ENCODE measurements at places on chromosomes 2 and 18. TPM values are rescaled to one million over a fixed set of nuclear protein-coding genes. Genes with fewer than 3 reads are reported as not detected.
A peak's percentile ranks its signal among the peaks of the same experiment; 100 is the strongest.

The SULT1C4 gene
- total RNA-seq = 1.1 TPM

- DNase-seq = no peak
Measured at GRCh38 chr2:29520001-29520400, 401.4 kb downstream of the ALK start.

- DNase-seq = no peak
Measured at GRCh38 chr18:12304351-12305210, 3.5 kb upstream of the TUBB6 start.

GRCh38 chr2:59776726-59777008, 776.8 kb downstream of the BCL11A start:
- no peak for DNase-seq

DNA sequence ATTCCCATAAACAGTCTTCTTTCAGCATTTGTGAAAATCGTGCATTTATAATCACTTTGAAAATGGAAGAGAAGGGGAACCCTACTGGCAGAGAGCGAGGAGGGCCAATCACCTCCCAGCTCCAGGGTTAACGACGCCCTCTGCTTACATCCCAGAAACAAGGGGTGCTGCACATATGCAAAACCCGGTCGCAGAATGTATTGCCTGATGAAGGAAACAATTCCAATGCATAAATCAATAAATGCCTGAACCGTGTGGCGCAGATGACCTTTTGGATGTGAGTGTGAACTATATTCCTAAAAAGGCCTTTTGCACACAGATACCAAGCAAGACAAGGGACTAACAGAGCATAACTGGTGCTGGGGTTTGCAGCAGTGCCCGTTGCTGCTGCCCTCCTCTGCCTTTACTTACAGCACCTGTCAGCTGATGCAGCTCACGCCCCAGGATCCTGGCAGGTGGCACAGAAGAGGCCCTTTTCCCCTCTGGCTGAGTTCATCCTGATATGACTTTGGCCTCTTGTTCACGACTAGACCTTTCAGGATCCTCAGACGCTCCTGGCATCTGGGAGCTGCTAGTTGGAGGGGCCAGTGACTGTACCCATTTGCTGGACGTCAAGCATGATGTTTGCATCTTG, 67.8 kb downstream of the MYT1L start:
- no peak for DNase-seq

DNA sequence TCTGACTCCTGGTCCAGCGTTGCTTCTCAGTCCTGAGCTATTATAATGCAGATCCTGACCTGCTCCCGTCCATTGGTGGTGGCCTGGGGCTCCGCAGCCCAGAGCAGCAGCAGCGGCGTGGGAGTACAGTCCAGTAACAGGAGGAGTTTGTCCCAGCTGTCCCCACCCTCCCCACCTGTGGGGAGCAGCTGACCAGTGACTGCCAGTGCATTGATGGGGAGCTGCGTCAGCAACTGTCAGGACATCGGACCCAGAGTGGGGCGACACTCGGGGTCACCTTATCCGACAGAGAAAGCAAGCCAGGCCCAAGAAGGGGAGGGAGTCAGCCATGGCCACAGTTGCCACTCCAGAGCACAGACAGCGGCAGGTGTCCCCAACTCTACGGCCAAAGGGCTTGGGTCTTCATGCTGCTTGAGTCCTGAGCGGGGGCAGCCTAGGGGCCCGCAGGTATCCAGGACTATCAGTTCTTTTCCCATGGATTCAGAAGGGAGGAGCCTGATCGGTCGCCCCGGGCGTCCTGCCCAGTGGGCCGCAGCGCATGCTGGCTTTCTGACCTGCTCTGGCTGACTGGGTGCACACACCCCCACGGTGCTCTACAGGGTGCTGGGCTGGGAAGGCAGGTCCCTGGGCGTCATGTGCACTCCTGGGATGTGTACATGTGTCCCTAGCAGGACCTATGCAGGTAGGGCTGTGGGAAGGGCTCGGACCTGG, 29.7 kb downstream of the DNMT3A start:
- DNase-seq = no peak

- DNase-seq = no peak
Measured at GRCh38 chr2:174138161-174138560, 110.2 kb downstream of the OLA1 start.

- DNase-seq = no peak
Measured at GRCh38 chr2:179440642-179441251, 176.1 kb upstream of the SESTD1 start.

GRCh38 chr18:35662293-35663062, 80.9 kb downstream of the GALNT1 start:
- DNase-seq = no peak

DNA sequence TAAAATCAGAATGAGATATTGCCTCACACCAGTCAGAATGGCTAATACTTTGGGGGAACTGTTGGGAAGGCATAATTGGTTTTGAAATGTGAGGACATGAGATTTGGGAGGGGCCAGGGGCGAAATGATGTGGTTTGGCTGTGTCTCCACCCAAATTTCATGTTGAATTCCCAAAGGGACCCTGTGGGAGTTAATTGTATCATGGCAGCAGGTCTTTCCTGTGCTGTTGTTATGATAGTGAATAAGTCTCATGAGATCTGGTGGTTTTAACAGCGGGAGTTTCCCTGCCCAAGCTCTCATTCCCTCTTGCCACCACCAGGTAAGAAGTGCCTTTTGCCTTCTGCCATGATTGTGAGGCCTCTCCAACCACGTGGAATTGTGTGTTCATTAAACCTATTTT, 59.6 kb downstream of the CSRNP3 start:
- no peak for DNase-seq

DNA sequence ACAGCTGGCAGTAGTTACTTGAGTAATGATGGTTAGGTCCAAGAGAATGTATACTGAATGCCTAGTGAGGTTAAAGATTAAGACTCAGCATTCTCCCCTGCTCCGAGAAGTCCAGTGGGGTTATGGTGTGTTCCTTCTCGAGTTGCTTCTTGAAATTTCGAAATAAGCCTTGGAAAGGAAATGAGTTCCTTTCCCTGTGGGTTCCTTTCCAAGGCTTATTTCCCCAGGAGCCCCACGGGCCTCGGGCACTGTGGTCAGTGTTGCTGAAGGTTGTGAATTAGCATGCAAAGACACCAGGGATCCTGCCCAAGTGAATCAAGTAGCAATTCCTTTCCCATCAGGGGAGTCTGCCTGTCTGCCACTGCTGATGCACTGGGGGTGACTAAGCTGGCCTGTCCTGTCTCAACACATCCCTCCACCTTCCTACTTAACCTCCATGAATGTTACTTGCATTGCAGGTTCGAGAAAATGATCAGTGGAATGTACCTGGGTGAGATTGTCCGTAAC, 53.6 kb downstream of the HK2 start:
- DNase-seq = peak; percentile 52

The LGALSL gene
- 222 TPM for total RNA-seq

The EGR4 gene
- total RNA-seq = not detected

The SLC16A14 gene
- 7.2 TPM for total RNA-seq

The MLPH gene
- 37.9 TPM for total RNA-seq

The ADAM23 gene
- 0.12 TPM for total RNA-seq

The CIB4 gene
- not detected for total RNA-seq

- DNase-seq = no peak
Measured at GRCh38 chr2:214591366-214591765, 180.5 kb downstream of the VWC2L start.

The CXCR1 gene
- total RNA-seq = 0.15 TPM

GRCh38 chr2:238099714-238100048, 459 bp upstream of the ESPNL start:
- peak; percentile 81 for DNase-seq

DNA sequence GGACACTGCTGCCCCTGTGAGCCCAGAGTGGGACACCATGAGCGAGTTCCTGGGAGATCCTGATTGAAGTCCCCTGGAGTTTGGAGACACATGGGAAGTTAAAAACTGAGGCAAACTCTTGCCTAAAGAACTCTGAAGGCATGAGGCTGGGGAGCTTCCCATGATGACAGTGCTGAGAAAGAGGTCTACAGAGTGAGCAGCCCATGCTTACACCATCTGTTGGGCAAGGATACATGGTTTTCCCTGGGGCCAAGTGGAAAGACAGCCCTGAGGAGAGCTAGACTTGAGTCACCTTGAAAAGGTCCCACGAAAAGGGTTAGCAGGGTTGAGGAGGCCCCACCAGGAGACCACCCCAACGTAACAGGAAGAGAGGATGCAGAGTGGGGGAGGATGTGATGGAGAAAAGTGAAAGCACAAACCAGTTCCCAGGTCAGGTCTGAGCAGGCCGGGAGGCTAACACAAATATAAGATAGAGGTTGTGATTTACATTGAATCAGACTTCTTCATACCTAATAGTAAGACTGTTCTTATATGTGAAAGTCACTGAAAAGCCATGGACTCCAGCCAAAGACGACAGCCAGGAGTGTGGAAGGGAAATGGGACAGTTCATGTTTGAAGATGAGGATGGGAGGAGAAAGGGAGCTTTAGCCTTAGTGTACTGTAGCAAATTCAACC, 13.5 kb upstream of the FEZ2 start:
- DNase-seq = no peak

The PXDN gene
- 6.2 TPM for total RNA-seq

DNA sequence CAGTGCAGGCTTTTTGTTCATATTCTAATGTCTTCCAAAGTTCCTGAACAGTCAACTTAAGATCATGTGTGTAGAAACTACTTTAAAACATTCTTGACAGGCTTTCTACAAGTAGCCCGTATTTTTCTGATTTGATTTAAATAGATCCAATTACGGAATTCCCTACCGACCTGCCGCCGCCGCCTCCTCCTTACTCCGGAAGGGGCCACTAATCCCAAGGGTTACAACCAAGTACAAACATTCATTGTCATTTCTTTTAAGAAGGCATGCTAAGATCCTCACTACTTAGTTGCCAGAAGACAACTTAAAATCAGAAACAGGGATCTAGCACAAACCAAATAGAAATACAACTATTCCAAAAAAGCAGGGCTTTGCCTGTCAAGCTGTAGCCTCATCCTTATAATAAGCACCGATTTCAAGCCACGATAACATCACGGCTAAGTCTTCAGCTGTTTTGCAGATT, 784 bp downstream of the WDR33 start:
- no peak for DNase-seq

The LYG2 gene
- not detected for total RNA-seq

DNA sequence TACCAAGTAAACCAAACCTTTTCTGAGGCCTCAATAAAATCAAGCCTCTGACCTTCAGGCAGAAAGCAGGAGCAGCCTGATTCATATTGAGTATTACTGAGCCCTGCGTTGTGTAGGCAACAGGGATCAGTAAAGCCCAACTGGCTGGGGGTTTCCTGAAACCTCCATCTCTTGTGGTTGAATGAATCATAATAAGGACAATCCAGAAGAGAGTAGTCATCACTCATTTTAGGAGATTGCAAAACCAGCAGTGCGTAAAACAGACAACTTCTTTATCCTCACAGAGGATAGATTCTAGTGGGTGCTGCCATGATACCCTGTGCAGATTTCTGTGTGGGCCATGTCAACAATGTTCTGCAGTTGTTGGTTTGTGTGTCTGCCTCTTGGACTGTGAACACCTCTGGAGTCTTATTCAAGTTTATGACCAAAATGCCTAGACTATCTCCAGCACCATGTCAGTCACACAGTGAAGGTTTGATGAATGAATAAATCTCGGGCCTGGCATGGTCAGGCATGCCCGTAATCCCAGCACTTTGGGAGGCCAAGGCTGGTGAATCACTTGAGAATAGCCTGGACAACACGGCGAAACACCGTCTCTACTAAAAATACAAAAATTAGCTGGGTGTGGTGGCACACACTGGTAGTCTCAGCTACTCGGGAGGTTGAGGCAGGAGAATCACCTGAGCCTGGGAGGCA, 51.8 kb upstream of the RAB27B start:
- no peak for DNase-seq

The GPAT2 gene
- 1.2 TPM for total RNA-seq

DNA sequence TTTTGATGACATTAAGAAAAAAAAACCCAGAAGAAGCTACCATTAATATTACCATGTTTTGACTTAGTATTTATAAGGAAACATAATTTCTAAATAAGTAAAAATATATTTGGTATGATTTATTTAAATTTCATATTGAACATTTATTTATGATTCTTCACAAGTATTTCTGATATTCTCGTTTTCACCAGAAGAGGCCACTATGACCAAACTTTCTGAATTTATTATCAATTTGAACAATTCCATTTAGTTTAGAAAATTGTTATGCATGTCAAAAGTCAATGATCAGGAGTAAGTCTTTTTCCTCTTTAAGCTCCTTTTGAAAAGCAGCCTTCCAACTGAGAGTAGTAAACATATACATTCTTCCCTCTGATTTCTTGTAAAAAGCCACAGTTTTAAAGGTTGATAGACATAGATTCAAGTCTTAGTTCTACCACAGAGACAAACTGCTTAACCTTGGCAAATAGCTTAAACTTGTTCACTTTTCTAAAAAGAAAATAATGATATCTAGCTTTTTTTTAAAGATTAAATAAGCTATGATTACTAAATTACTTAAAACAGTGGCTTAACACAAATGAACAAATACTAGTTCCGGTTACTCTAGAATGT, 329.9 kb downstream of the TRIB2 start:
- DNase-seq = no peak

DNA sequence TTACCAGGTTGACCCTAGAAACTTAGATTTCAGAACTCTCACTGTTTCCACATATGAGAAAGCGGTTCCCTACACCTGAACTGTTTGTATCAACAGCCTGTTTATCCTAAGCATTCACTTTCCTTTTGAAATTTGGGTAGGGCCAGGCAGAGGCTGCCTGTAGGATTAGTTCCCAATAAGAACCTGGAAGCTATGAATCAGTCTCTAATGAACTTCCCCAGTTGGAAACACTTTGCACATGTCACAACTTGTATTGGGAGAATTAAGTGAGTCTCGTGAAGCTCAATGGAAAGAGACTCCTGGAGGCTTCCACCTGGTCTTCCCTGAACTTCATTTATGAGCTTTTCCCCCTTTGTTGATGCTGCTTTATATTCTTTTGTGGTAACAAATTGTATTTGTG, 486.6 kb upstream of the HS6ST1 start:
- DNase-seq = peak; percentile 17

- no peak for DNase-seq
Measured at GRCh38 chr2:152307863-152308262, 27.1 kb upstream of the FMNL2 start.

The INHBB gene
- total RNA-seq = 9.4 TPM

- DNase-seq = no peak
Measured at GRCh38 chr2:128625421-128625820, 306.8 kb upstream of the HS6ST1 start.

The XIRP2 gene
- not detected for total RNA-seq

The SLC39A6 gene
- 91.4 TPM for total RNA-seq

DNA sequence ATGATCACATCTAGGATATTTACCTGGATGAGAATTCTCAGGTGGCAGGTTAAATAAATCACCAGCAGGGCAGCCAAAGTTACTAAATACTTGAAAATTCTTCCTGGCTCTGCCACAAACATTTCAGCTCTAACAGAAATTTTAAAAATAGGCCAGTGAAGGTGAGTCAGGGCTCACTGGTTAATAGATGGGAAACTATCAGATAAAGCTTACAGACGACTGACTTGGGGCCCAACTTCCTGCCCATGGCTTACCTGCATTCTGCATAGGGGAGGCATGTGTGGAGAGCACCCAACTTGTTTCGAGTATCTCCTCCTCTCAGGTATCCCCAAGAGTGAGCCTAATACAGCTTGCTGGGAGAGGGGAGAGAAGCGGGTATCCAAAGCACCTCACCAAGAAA, 57.8 kb downstream of the SPRED2 start:
- DNase-seq = no peak

- DNase-seq = no peak
Measured at GRCh38 chr2:149686136-149687051, 98.8 kb upstream of the MMADHC start.

The FAM228A gene
- total RNA-seq = 0.26 TPM

- no peak for DNase-seq
Measured at GRCh38 chr2:229300790-229301189, 29.7 kb upstream of the PID1 start.

The MOCOS gene
- total RNA-seq = 5.8 TPM

The ANKRD39 gene
- 14.7 TPM for total RNA-seq

Data from lower leg skin (tissue), 4 donors.